ENCODE measurements at places on chromosomes 4 and X.
A peak's percentile ranks its signal among the peaks of the same experiment; 100 is the strongest.

- DNase-seq: no peak
These were observed 18.4 kb downstream of the MOB1B start for GRCh38 chr4:70920592-70920991.

- DNase-seq: no peak
These were observed 533 bp upstream of the SYAP1 start for GRCh38 chrX:16718824-16719333.

GRCh38 chr4:79148369-79148768 lies 177.5 kb downstream of the NAA11 start:
- DNase-seq: no peak

DNA sequence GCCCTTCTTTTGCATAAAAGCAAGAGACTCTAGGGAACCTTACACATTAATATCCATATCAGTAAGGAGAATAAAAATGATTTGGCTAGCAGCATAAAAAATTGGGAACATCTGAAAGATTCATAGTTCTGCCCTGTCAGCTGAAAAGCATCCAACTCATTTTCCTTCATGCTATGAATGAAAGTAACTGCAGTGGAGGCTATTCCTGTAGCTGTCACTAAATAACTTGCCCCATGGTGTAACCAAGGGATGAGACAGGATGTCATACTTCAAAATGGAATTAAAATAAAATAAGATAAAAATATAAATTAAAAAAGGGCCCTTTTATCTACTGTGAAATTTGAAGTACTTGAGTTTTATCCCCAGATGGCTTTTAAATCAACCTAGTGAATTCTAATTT lies 878.8 kb downstream of the C4orf33 start:
- no peak for DNase-seq

- DNase-seq: no peak
These were observed 510.9 kb downstream of the PPP4R3C start for GRCh38 chrX:26952213-26952612.

DNA sequence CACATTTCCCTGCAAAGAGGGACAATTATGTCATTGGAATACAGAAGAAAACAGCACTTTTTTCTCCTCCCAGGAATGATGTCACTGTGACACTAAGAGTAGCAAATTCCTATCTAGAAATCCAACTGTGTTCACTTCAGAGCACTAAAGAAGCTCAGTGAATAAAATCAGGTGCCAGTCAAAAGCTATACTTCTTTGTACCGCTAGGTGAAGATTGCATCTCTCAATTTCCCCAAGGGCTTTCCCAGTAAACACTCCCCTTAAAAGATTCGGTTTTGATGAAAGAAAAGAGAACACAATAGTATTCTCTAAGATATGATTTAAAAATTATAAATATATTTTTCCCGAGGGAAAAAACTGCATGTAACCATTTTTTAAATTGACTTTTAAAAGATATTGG lies 104.7 kb upstream of the MID1 start:
- DNase-seq: no peak

GRCh38 chrX:70313503-70313902 lies 23.6 kb downstream of the KIF4A start:
- DNase-seq: no peak

DNA sequence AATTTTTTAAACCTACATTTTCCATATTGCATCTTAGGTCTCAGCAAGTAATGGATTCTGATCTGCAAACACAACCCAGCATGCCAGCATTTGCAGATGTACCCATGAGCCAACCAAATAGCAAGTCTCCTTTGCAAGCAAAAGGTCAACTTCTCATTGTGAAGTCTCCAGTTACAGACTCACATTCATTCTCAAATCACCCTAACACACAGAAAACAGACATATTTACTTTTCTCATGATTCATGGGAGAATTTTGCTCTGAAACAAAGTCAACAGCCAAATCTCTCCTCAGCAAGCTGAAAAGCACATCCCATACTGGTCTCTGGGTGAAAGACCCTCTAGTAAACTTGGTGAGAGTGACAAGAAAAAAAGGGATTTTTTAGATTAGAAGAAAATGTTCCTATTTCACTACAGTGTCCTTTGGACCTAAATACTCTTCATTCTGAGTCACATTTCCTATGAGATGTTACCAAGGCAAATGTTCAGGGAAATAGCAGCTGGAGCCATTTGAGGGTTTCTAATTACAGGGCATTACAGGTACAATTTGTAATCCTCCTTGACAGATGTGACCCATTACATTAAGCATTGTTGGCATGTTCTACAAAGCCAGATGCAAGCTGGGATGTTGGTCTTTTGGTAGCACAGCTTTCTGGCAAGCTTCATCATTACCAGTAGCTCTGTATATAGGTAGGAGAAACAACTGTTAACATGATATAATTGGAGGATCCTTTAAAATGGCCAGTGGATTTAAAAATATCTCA lies 383.3 kb downstream of the SMARCA1 start:
- DNase-seq: no peak

- DNase-seq: no peak
These were observed 38.0 kb downstream of the GAK start for GRCh38 chr4:893995-894705.

DNA sequence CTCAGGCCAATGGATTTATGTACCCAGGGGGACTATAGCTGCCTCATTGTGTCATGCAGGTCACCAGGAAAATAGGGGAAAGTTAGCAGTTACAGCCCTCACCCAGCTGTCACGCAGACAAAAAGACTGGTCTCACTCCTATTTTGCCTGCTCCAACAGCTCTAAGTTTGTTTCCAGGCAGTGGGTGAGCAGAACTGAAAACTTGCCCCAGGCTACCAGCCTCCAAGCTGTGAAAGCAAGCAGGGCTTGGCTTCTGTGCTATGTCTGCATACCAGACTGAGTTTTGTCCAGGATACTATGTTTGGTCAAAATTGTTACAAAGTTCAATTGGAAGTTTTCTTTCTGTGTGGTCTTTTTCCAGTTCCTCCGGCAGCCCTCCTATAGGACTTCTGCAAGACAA lies 628.4 kb downstream of the FAM133A start:
- DNase-seq: no peak

DNA sequence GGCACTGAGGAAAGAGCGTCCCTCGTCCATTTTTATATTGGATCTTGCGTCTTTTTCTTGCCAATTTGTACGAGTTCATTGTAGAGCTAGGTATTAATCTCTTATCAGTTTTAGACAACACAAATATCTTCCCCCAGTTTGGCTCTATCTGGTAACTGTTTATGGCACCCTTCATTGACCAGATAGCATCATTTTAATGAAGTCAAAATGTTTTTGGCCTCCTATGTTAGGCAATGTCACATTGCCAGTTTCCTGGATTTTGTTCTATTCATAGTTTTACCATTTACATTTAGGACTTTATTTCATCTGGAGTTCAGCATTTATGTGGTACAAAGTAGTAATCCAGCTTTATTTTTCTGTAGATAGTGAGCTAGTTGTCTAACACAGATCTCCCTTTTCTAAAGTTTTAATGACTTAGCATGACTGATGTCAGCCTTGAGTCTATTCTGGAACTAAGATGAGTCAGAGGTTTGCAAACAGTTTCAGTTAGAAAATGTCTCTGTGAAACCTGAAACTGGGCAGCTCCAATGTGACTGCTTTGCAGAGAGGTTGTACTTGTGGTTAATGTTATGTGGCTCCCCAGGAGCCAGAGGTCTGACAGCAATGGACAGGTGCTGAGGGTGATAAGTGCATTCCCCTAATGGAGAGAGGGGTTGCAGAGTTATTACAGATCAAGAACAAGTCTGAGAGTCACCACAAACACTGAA lies 5.3 kb upstream of the STBD1 start:
- no peak for DNase-seq

- no peak for DNase-seq
These were observed 1525.6 kb downstream of the ARAP2 start for GRCh38 chr4:34718576-34719245.

- no peak for DNase-seq
These were observed 2315.7 kb upstream of the TENM3 start for GRCh38 chr4:179927473-179927872.

DNA sequence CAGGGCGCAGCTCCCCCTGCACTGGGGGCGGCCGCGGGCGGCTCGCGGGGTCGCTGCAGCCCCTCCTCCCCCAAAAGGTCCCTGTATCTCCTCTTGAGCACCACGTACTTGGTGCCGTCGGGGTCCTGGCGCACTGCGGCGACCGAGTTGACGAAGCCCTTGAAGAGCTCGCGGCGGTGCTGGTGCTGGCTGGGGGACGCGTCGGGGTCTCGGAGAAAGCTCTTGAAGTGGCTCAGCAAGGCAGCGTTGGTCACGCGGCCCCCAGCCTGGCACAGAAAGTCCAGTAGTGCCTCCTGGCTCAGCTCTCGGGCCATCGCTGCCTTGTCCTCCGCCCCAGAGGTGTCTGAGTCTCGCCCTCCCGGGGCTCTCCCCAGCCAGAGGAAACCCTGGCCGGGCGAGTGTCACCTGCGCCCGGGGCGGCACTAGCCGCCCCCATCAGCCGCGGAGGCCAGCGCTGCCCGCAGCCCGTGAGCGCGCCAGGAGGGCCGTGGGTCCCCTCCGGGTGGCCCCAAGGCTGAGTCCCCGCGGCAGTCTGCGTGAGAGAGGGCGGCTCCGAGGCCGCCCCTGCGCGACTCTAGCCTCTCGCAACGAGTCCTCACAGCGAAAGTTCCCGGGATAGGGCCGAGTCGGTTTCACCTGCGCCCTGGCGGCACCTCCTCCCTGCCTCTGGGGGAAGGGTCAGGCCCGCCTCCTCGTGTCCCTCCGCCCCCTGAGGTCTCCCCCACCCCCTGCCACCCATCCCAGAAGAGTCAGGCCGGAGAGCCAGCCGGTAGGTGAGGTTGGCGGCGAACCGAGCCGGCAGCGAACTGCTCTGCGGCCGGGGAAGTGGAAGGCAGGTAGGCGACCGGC lies at the start of gene SOWAHB:
TSS of gene SOWAHB (minus strand) at position 609 of the 849 bp plus-strand sequence. CDS start at position 314, 295 bp downstream.
- DNase-seq: peak; percentile 37

GRCh38 chr4:84631573-84631972 lies 48.6 kb downstream of the CDS1 start:
- no peak for DNase-seq

DNA sequence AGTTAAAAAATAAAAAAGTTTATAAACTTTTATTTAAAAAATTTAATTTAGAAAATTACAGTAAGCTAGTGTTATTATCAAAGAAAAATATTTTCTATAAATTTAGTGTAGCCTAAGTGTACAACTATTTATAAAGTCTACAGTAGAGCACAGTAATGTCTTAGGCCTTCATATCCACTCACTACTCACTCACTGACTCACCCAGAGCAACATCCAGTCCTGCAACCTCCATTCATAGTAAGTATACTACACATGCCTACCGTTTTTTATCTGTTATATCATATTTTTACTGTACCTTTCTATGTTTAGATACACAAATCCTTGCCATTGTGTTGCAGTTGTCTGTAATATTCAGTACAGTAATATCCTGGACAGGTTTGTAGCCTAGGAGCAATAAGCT lies 129.0 kb upstream of the FAM47B start:
- DNase-seq: no peak

DNA sequence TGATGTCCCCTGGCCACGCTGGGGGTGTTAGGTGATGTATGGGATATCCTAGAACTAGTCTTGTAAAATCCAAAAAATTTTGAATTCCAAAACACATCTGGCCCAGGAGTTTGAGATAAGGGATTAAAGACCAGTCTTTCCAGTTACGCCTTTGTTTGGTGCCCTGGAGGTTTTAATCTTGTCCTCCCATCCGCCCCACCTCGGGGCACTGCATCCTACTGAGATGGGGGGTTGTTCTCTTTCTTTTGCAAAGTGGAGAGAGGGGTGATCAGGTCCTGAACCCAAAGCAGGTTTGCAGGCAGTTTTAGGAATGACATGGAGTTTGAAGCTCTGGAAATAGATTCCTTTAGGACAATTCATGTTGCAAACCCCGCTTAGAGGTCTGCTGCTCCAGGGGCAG lies 1.8 kb downstream of the SUV39H1 start:
- no peak for DNase-seq

DNA sequence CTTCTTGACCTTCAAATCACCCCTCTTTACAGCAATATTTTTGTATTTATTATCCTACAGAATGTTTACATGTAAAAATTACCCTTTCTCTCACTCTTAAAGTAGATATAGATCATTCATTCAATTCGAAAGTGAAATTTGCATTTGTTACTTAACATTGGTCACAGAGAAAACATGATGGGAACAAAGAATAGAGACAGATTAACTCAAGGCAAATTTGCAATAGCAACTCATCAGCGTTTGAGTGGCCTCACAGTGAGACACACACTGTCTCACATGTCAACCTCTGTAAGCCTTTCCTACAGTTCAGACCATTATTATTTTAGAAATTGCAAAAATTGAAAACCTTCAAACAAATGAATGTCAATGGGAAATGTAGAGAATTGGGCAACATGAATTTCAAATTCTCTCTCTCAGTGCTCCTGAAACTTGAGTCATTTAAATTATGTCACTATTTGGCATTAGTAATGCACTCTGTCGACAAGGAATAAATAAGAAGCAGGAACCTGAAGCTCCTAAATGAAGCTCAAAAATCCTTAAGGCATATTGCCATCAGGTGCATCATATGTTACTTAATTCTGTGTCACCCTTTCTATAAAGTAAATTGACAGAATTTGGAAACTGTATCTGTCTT lies 148.3 kb upstream of the ANXA10 start:
- DNase-seq: no peak

DNA sequence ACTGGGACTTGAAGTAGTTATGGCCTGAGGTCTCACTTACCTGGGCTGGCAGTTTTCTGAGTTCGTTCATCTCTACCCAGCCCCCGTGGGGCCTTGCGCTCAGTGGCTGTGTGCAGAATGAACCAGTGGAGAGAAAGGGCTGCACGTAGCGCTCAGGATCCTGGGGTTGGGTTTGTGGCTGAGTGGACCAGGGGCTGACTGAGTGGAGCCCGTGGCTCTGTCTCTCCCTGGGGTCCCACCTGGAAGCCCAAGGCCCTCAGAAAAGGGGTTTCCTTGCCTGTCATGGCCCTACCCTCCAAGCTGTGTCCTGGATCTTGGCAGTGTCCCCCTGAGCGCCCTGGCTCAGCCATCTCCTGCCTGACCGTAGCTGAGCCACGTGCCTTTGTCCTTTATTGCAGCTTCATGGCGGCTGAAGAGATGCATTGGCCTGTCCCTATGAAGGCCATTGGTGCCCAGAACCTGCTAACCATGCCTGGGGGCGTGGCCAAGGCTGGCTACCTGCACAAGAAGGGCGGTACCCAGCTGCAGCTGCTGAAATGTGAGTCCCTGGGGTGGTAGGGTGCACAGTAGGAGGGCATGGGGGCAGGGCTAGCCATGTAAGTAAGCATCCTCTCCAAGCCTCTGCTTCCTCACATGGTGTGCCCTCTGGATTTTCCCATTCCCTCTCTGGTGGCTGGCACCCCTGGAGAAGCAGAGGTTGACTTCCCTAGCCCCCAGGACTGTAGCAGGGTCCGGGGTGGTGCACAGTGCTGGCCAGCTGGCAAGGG lies 23.2 kb upstream of the ADD1 start:
- no peak for DNase-seq
